ENCODE measurements at places on chromosomes 3 and 15.

DNA sequence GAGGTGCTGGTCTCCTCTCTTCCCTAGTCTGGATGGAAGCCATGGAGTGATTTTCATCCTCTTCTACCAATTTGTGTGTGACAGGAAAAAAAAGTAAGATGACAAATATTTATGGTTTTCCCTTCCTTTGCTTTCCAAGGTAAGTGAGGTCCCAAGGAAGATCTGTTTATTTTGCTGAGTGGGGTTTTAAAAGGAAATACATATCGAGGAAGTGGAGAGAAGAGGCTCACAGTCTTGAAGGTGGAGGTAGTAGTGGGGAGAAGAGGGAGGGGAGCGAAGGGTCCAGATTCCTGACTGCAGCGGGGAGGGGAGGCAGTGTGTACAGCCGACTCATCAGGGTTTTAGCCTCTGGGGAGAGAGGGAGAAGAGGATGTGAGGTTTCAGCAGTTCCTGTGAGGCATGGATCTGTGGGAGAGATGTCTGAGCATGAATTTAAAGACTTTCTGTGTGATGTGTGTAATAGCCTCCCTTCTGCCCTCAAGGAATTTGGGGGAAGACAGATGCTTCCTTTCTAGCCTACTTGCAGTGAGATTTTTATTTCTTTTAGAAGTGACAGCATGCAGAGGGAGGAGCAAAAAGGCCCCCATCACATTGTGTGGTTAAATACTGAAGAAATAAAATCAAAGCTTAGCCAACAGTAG, 272.4 kb downstream of the THRB start:
- no peak for DNase-seq

DNA sequence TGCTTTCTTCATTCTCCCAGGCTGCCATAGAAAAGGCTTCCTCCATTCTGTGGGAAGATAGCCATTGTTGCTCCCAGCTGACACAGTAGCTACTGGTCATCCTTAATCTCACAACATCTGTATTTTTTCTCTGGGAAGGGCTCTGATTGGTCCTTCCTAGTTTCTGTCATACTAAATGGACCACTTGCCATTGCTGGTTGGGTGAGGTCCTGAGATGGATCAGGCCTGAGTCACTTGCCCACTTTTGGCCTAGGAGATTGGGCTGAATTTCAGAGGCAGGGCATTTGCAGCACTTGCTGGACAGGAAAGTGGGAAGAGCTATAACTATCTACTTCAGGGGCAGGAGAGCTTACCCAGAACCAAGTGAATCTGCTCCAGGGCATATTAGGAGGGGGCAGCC, 106.5 kb upstream of the PROK2 start:
- DNase-seq: no peak

DNA sequence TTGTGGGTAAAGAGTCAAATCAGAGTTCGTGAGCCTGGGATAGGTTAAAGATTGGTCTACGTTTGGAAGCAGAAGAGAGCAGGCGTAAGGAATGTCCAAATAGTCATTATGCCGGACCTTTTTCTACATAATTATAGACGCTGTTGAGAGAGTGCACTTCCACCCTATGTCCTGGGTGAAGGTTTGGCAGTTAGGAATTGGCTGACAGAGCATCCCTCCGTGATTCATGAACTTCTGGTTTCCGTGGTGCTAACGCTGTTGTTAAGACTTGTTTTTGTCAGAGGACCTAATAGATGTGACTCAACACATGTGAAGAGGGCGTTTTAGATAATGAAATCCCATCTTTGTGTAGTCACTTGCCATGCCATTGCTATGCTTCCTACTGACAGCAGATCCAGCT, 1.1 kb downstream of the EAF1 start:
- DNase-seq: no peak

- DNase-seq: no peak
Observed at GRCh38 chr15:63211549-63211948, 22.1 kb downstream of the RAB8B start.

GRCh38 chr3:183298701-183299153, 45.7 kb downstream of the B3GNT5 start:
- peak; percentile 70 for DNase-seq
